NCI-H2081 (cell line): ENCODE measurements at places on chromosomes 3 and 15.

DNA sequence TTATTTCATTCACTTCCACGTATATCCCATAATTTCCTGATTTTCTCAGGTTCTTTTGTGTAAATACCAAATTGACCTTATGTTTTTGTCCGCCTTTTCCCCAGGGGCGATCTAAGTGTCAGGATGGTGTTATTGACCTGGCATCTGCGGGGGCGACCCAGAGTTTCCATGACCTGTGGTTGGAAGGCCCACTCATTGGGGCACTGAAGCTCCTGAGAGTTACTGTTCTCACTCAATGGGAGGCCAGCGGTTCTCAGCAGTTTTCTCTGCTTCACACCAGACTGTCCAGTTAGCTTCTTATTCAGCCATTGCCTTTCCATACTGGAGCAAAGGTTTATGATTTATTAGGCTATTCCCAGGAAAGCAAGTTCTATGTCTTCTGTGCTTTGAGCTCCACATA, 53.3 kb downstream of the B3GALNT1 start:
- no peak for DNase-seq

- no peak for DNase-seq
Measured at GRCh38 chr3:10417847-10418246, 87.5 kb downstream of the ATP2B2 start.

- no peak for DNase-seq
Measured at GRCh38 chr3:59249698-59250361, 200.0 kb upstream of the CFAP20DC start.

DNA sequence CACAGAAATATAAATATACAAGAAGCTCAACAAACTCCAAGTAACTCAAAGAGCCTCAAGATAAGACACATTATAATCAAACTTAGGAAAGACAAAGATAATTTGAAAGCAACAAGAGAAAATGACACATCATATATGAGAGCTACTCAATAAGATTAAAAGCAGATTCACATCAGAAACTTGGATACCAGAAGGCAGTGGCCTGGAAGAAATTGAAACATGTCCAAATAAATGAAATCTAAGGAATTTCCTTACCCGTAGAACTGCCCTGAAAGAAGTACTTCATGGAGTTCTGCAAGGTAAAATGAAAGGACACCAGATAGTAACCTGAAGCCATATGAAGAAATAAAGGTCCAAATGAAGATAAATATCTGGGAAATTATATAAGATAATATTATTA, 113.9 kb downstream of the LSAMP start:
- DNase-seq, result no peak

DNA sequence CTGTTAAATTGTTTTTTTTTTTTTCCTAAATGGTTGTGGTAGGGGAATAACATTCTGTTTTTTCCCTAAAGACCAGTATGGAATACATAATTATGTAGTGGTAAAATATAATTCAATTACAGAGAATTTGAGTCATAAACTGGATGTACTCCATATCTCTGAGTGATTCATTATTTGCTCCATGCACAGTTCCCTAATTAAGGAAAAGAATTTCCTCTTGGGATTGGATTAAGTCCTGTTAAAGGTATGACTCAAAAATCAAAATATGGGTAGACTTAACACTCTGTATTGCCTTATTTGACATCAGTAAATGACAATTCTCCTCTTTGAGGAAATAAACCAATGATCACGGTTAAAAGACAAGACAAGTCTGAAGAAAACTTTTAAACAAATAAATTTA, 78.0 kb upstream of the KCNH8 start:
- no peak for DNase-seq

DNA sequence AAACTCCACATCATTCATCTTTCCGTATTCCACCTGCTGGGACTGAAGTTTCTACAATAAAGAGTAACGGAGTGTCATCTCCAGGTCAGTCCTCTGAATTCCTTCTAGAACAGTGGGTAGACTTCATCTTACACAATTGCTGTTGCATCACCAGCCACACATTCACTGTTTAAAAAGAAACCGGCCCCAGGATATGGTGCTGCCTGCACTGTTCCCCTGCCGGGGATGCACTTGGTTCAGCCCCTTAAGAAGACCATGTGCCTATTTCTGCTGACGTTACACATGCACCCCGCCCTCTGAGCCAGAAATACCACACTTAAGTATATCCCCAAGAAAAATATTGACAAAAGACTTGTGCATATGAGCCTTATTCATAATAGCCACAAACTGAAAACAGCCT, 233.4 kb downstream of the FEZF2 start:
- DNase-seq, result no peak

- DNase-seq, result no peak
Measured at GRCh38 chr15:45573961-45574629, 13.1 kb upstream of the BLOC1S6 start.

GRCh38 chr15:27382361-27383025, 411.5 kb downstream of the GABRG3 start:
- DNase-seq, result no peak

- DNase-seq, result no peak
Measured at GRCh38 chr3:194383276-194383940, 13.9 kb upstream of the LRRC15 start.

DNA sequence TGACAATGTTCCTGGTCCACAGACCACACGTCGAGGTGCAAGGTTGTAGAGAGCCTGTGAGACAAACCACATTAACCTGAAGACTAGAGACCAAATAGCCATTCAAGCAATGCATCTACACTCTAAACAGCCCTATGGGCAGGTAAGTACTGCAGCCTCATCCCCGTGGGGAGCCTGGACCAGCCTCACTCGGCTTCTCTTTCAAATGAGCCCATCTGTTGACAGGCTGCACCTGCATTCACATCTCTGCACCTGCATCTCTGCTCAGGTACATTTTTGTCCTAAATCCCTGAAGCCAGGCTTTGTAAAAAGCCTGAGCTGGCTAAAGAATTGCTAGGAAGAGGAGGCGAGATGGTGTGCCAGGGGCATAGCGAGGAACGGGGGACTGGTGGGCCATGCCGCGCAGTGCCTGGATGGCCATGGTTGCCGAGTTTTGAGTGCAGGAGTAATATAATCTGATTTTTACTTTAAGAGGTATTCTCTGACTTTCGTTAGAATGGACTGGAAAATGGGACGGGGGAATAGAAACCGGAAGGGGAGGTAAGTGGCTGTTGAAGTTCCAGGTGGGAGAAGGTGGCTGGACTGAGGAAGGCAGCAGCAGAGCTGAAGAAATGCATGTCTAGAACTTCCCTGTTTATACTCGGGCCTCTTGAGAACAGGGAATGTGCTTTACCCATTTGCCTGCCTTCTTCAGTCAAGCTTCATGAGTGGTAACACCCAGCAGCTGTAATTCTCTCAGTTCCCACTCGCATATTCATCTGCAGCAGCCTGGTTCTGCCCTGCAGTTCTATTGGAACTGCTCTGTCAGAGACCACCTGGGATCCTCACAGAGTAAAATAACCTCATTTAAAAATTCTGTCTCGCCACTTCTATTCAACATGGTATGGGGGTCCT, 226.4 kb downstream of the OPA1 start:
- no peak for DNase-seq

DNA sequence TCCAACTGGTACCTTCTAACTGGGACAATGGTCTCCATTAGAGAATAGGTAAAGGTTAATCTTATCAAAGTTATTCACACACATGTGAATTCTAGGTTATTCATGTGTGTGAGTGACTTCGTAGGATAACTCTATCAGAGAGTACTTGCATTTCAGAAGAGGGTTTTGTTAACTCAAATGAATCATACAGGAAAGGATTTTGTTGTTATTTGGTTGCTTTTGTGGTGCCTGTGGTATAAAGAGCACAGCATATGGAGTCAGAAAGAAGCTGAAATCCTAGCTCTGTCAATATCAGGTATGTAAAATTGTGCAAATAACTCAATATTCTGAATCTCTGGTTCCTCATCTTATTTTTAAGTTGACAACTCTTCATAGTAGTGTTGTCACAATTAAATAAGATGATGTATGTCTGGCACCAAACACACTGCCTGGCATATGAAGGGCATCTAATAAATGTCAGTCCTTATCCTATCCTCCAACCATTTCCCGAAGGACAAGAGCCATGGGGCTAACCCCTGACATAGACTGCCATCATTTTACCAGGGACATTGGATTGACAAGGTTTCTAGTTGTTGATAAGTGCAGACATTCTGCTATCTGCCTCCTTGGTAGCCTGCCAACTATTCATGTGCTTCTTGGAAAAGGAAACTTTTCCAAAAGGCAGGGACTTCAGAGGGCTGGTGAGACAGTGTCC, 48.7 kb upstream of the CMSS1 start:
- no peak for DNase-seq

DNA sequence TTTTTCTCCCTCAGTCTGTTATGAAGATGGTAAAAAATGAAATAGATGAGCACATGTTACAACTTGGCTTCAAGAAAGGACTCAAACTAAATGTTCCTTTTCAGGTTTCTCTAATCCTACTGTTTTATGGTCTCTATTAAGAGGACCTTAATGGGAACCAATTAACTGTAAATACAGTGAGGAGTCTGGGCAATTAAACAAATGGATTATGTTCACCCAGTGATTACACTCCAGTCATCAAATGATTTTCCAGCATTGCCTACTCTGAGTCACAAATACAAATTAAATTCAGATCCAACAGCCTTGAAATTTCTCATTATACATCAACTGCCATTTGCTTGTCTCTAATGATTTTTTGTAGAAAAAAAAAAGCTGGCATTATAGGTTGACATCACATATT, 129.2 kb downstream of the NEK10 start:
- peak; percentile 36 for DNase-seq
